ENCODE measurements at places on chromosomes 6 and 20.

DNA sequence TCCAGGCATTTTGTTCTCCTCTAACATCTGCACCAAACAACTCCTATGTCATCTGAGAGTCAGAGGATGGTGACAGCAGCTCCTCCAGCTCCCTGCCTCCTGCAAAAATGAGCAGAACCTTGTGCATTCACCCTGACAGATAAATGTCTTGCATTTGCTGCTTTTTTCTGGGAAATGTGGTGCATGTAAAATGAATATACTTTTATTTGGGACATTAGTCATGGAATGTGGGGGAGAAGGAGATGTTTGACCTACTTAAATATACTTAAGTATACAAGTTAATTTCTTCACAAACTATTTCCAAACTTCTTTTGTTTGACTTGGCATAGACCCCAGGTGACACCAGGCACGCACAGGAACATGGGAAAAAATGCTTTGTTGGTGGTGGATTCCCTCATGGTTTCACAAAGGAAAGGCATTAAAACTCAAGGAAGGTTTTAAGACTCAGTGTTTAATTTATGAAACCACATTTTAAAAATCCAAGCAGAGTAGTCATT is 181.8 kb upstream of the MCHR2 start:
- DNase-seq, result peak; percentile 59

DNA sequence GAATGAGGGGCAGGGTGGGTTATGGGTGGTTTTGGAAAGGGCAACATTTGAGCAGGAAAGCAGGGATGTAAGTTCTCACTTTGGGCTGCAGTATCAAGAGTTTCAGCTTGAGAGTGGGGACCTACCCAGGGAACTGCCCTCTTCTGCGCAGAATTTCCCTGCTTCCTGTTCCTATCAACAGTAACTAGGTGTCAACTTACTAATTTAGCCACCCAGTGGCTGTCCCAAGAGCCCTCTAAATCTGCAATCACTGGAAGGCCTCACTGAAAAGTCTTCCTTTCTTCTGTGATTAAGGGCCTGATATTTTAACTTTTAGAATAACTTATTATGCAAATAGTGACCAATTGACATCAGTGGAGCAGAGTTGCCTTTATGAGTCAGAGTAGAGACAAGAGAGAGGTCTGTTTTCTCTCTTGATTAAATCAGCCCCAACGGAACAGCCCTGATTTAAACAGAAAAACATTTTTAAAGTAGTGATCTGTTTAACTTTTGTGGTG is 118.2 kb upstream of the RIPOR2 start:
- no peak for DNase-seq

- DNase-seq, result no peak
Observed at GRCh38 chr20:58642441-58642840, 8.6 kb upstream of the STX16 start.

DNA sequence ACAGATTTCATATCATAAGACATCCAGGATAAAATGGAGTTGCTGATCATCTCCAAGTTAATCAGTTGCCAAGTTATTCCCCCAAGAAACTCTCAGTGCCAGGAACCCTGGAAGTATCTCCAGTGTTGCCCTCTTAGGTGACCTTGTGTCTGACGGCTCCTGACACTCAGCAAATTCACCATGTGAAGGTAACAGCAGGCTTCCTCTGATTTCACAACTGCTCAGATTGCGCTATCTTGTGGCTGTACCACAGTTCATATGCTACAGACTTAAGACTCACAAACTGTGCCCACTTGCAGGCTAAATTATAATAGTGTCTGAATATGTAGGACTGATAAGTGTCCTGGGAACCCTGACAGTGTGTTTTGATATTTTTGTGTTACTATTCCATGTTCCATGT is 186.6 kb upstream of the OPRM1 start:
- DNase-seq, result no peak

DNA sequence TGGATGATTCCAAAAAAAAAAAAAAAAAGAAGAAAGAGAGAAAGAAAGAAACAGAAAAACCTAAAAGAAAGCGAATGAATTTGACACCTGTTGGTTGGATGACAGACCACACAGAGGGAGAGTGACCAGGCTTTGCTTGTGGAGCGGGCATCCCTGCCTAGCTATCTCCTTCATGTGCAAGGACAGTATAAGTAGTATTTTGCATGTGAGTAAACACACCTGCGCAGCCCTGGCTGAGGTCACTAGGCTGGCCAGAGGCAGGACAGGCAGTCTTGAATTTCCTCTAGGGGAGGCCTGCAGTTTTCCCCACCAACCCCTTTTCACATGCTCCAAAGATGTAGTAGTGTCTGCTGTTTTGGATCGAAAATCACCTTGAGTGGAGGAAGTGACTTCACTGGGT is 126.4 kb downstream of the CCDC170 start:
- no peak for DNase-seq

- peak; percentile 44 for DNase-seq
Observed at GRCh38 chr20:60233018-60233630, 274.9 kb downstream of the CDH26 start.

DNA sequence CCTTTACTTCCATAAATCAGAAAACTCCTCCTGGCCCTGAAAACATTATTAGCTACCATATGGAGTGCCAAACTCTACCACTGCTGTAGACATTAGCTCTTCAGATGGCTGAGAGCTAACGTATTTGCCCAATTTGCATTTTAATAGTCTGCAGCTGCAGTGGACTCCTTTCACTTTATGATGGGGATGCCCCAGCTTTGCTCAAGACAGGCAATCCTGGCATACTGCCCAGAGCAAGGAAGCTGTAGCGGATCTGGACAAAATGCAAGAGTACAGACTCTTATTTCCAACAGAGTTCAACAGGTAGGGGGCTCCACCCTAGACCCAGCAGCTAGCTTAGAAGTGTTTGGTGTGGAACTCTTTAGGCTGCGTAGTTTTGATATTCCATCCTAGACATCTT is 246.7 kb downstream of the FOXC1 start:
- no peak for DNase-seq

GRCh38 chr20:44420497-44420896 is 55.2 kb upstream of the TTPAL start:
- DNase-seq, result no peak

Data from renal cortex interstitium (tissue), 15 donors.